ENCODE measurements at places on chromosomes 16 and 17.

DNA sequence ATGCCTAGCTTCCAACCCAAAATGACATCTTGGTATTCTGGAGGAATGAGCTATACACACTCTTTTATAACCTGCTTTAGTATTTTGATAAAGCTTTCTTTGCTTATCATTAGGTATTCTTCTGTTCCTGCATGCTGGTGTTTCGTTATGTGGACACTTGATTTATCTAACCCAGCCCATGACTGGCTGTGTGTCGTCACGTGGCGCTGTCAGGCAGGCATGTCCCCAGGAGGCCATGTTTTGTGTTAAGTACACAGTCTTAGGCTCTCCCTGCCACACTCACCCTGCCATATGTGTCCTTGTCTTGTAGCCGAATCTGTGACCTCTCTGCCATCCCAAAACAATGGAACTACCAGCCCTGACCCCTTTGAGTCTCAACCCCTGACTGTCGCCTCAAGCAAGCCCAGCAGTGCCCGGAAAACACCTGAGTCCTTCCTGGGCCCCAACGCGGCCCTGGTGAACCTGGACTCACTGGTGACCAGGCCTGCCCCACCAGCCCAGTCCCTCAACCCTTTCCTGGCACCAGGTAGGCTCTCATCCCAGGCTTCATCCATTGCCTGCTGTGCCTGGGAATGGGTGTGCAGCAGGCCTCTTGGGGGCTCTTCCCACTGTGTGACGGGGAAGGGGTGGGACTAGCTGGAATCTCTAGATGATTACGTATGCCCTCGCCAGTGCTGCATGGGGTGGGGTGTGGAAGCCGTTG is 30.8 kb downstream of the B9D1 start:
- peak; percentile 69 for DNase-seq

- no peak for DNase-seq
Measured at GRCh38 chr17:60103957-60104356, 25.2 kb upstream of the HEATR6 start.

DNA sequence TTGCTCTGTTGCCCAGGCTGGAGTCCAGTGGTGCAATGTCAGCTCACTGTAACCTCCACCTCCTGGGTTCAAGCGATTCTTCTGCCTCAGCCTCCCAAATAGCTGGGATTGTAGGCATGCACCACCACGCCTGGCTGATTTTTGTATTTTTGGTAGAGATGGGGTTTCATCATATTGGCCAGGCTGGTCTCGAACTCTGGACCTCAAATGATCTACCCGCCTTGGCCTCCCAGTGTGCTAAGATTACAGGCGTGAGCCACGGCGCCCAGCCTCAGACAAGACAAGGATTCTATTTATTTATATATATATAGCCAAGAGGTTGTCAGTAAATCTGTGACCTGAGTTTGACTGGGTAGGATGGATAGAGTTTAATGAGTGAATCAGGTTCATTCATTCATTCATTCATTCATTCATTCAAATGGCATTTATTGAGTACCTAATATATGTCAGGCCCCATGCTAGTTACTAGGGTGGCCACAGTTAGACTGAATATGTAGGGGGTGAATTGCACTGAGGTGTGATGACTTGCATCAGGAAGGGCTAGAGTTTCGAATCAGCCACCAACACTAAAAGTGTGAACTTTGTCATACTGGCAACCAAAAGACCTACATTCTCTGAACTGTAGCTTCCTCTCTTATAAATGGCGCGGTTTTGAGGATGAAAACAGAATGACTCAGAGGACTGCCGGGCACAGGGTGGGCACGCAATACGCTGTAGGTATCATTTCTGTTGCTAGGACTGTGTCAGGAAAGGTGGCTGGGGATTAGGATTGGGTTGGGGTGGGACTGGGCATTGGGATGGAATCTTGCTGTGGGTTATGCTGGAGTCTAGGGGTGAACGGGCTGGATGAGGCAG is 37.8 kb downstream of the ITGAE start:
- DNase-seq = no peak

GRCh38 chr16:89268987-89269735 is 51.7 kb downstream of the ZNF778 start:
- no peak for DNase-seq

- DNase-seq = no peak
Measured at GRCh38 chr16:30585022-30585399, 486 bp downstream of the ZNF785 start.

DNA sequence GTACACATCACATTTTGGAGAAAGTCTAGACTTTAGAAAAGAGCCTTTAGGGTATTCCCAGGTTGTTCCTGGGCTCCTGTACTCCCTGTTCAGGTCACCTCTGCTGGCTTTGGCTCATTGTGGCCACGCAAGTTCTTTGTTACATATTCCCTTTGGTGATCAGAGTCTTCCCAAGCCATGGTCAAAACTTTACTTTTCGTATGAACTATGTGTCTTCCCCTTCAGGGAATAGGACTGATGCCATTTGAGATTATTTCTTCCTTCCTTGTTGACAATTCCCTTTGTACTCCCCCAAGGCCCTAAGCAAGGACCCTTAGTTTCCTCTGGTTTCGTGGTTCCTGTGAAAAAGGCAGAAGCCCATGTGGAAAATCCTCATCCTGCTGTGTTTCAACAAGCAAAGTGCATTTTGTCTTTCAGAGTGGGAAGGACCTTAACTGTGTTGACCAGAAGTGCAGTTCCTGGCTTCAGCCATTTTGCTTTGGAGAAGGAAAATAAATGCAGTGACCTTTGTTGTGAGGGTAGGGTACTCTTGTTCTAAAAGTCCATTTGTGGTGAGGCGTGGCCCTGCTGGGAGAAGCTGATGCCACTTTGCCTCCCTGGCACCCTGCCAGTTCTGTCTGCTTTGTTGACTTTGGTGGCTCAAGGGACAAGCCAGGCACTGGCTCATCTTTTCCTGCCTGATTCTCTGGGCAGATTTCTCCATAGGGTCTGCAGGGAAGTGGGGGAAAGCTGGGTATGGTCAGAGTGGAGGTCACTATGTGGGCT is 55.1 kb downstream of the ZNRF1 start:
- peak; percentile 87 for DNase-seq

- no peak for DNase-seq
Measured at GRCh38 chr17:43984521-43984920, 19.9 kb upstream of the NAGS start.

DNA sequence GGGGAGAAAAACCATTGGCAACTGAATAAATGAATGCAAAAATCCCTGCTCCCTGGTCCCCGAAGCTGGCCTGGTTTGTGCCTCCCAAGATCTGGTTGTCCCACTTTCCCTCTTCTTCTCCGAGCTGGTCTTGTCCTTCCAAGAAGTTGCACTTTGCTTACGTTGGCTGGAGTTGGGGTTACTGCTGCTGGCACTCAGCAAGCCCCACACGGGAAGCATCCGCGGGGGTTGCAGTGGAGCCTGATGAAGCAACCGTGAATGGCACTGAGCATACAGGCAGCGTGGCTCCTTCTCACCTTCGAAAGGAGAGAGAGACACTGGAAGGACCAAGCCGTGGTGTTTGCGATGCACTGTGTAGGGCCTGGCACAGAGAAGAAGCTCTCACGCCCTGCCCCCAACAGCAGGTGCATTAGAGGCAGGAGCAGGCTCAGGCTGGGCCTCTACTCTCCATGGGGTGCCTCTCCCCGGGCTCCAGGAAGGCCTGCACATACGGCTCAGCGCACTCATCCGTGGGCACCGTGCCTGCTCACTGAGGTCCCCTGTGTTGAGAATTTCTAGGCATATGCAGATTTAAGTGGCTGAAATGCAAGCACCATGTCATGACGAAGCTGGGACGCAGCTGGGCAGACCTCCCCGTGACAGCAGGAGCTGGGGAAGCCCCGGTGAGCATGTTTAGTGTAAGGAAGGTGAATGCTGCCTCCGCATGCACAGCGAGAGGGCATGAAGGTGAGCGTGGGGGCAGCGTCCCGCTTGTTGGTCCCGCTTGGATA is 12.1 kb downstream of the CA5A start:
- DNase-seq = no peak

- DNase-seq = no peak
Measured at GRCh38 chr16:8376430-8376829, 213.9 kb downstream of the TMEM114 start.

DNA sequence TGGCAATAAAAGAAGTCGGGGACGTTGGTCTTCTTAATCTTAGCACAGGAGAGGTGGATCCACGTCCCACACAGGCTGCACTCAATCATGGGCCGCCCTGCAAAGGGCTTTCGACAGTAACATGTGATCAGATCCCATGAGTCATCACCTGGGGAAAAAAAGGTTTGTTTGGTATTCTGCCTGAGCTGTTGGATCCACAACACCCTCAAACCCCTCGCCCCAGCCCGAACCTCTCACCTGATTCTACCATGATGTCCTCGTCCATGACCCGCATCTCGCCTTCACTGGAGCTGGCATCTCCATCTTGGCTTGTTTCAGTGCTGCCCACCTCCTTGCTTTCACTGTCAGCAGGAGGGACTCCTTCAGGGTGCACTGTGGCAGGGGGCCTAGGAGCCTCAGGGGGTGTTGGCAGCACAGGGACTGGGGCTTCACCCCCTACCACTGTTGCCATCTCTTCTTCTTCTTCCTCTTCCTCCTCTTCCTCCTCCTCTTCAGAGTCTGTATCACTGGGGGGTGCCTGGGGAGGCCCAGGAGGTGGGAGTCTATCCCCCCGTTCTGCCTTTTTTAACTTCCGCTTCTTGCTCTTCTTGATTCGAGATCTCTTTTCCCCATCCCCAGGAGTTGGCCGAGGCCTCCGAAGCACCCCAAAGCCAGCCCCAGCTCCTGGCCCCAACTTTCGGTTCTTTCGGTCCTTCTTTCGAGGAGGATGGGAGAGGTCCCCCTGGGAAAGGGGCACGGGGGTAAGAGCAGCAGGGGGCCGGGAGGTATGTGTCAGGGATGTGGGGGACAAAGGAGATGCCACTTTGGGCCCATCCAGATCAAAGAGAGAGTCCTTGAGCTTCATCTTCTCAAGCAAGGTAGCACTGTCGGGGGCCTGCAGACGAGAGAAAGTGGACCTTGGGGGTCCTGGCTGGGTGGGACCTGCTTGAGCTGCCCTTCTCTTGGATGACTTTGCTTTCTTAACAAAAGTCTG is 1.7 kb upstream of the DVL2 start:
- peak; percentile 50 for DNase-seq

DNA sequence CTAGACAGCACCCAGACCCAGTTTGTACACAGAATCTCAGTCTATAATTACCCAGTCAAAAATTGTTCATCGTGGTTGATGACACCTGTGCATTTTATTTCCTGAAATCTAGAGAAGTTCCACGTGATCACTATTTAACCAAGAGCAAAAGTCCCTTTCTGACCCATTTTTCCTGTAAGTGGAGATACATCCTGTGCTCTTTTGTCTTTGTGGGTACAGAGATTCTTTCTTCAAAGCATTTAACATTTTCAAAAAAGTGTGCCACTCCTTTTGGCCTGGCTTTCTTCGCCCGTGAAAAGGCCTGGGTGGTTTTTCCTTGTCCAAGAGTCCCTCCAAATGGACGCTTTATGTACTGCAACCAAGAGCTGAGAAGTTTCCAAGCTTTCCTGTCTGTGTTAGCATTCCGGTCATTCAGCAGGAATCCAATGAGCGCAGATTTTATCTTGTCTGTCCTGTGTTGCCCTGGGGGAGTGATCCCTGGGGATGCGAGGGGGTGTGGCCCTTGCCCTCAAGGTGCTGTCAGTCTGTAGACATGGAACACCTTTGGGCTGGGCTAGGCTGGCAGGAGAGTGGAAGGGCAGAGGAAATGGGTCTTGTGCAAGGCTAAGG is 161.1 kb upstream of the CACNG5 start:
- peak; percentile 6 for DNase-seq

DNA sequence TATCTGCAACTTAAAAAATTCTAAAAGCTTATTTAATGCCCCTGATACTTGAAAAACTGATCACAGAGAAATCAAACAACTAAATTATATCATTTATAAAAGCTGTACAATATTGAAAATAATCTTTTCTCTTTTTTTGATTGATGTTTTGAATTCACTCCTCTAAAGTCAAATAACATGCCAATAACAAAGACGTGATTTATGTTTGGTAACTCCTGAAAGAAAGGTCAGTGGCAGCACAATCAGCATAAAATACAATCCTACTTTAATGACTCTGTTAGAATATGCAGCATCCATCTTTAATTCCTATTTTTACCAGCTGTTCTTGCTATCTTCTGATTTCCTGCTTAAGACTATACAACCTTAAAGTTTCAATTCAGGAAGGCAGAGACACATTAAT is 50.7 kb upstream of the NACA2 start:
- DNase-seq = no peak

- no peak for DNase-seq
Measured at GRCh38 chr16:54506214-54506580, 219.6 kb upstream of the IRX3 start.

DNA sequence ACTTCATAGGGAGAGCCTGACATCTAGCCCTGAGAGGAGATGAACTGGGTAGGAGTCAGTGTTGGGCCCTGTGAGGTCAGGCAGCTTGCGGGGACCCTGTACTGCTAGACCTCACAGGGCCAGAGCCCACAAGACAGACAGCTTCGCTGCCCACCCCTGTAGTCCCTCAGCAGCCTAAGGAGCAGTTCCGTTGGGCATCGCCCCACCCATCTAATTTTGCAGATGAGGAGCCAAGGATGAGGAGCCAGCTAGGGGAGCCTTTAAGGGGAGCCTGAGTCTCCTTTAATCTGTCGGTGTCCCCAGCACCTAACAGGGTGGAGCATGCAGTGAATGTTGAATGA is 755 bp upstream of the TUFM start:
- no peak for DNase-seq

DNA sequence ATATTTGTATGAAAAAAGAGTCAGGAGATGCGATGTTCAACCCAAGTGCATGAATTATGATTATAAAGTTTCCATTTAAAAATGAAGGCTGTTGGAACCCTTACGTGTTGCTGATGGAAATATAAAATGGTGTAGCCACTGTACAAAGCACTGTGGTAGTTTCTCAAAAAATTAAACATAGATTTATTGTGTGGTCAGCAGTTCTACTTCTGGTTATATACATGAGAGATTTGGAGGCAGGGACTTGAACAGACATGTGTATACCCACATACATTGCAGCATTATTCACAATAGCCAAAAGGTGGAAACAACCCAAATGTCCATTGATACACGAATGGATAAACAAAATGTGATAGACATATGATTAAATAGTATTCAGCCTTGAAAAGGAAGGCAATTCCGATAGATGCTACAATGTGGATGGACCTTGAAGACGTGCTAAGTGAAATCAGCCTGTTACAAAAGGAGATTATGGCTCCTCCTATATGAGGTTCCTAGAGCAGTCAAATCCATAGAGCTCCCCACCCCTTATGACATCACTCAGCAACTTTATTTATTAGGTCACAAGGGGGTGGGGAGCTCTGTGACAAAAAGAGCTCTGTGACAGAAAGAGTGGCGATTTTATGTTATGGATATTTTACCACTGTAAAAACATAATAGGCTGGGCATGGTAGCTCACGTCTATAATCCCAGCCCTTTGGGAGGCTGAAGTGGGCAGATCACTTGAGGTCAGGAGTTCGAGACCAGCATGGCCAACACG is 106.7 kb downstream of the MSI2 start:
- DNase-seq = peak; percentile 28

Data from erythroblast (primary cell).